Stomach (tissue), 19 donors: ENCODE measurements at places on chromosomes 6 and 20.
A peak's percentile ranks its signal among the peaks of the same experiment; 100 is the strongest.

- peak; percentile 63 for DNase-seq
Observed at GRCh38 chr20:25040438-25040831, 17.5 kb downstream of the ACSS1 start.

- DNase-seq = no peak
Observed at GRCh38 chr6:40106840-40107239, 172.6 kb upstream of the MOCS1 start.

DNA sequence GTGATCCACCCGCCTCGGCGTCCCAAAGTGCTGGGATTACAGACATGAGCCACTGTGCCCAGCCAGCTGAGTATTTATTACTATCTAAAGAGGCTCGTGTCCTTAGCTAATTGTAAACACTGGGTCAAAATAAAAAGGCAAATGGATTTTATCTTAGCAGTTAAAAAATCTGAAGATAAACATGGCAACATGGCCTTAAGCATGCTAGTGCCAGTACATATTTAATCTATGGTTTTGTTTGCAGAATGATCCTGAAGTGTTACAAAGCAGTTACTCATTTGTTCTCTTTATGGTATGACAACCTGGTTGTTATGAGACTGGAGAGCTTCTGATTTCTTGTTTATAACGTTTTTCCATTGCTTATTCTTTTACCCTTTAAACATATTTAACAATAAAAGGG, 3.9 kb upstream of the KIAA0408 start:
- DNase-seq = peak; percentile 37

DNA sequence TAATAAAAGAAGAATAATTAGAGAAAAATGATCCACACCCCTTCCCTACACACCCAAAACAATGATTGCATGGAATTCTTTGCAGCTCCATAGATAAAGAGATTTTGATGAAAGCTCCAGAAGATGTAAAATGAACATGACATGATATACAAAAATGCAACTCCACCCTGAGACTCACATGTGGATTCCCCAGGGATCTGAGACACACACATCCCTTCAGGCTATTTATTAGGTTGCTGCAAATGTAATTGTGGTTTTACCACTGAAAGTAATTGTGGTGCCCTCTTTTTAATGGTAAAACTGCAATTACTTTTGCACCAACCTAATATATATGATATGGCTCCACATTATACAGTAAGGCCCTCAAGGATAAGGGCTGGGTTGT, 40.4 kb upstream of the TBC1D7 start:
- no peak for DNase-seq

GRCh38 chr6:147970970-147971369, 371.7 kb upstream of the SASH1 start:
- no peak for DNase-seq

- no peak for DNase-seq
Observed at GRCh38 chr6:150194195-150194594, 51.4 kb downstream of the PPP1R14C start.

DNA sequence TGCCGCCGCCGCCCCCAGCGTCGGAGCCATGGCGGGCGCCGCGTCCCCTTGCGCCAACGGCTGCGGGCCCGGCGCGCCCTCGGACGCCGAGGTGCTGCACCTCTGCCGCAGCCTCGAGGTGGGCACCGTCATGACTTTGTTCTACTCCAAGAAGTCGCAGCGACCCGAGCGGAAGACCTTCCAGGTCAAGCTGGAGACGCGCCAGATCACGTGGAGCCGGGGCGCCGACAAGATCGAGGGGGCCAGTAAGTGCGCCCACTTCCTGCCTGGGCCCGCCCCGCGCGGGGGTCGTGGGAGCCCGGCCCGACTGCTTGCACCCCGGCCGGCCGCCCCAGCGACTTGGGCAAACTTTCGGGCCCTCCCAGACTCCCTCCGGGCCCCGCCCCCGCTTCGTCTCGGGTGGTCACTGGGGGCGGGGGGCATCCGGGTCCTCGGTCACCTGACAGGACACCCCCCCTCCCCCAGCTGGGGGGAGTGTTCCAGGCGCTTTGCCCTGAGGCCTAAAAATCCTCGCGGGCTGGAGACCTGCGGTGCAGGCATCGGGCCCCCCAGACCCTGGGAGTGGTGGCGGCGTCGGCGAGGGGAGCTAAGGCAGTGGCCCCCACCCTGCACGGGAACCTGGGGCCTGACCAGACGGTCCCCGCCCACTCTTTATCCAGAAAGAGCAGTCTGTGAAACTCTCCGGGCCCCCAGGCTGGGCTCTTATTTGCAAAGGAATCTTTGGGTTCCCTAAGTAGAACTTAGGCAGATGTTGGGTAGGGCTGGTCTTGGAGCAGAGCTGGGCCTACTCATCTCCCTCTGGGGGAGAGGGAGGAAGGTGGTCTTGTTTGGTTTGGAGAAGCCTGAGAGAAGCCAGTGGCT, 501 bp downstream of the PLCG1 start:
- peak; percentile 55 for DNase-seq

- no peak for DNase-seq
Observed at GRCh38 chr6:160077526-160077925, 44.1 kb upstream of the SLC22A1 start.

- no peak for DNase-seq
Observed at GRCh38 chr20:51926670-51927305, 124.5 kb upstream of the SALL4 start.

DNA sequence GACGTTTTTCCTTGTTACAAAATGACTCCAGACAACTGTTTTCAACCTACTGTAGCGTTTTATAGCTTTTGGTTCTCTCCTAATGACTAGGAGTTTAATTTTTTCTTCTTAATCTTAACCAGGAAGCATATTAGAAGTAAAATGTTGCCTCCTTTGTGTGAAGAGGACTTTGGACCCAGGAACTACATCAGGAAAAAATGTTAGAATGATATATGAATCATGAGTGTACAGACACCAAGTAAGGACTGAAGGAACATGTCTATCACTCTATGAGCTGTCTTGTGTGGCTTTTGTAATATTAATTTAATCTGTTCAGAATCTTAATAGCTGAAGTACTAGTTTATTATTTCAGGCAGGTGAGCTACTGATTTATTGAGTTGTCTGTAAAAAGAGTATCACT, 71.0 kb upstream of the MARCKS start:
- no peak for DNase-seq

- DNase-seq = no peak
Observed at GRCh38 chr6:6312901-6313441, 7.5 kb downstream of the F13A1 start.

- no peak for DNase-seq
Observed at GRCh38 chr6:36177166-36177565, 19.4 kb upstream of the BRPF3 start.

GRCh38 chr6:105257340-105257739, 77.5 kb upstream of the POPDC3 start:
- no peak for DNase-seq

- DNase-seq = no peak
Observed at GRCh38 chr20:61757678-61758563, 307.8 kb downstream of the TAF4 start.

GRCh38 chr6:149513915-149514314, 29.1 kb upstream of the ZC3H12D start:
- DNase-seq = no peak

DNA sequence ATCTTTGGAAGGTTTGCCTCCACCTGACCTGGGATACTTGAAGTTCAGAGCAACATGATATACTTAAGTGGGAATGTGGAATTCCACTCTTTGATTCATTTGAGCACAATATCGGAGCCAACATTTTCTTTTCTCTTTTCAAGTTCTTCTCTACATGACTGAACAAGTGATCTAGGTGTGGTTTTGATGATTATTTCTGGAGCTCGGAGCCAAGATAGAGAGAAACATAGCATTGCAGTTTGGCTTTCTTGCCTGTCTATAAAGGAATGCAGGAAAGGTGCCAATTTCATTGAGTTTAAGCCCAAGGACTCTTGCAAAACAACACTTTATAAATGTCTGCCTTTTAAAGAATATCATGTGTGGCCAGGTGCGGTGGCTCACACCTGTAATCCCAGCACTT, 124.2 kb upstream of the FAM83B start:
- DNase-seq = no peak

DNA sequence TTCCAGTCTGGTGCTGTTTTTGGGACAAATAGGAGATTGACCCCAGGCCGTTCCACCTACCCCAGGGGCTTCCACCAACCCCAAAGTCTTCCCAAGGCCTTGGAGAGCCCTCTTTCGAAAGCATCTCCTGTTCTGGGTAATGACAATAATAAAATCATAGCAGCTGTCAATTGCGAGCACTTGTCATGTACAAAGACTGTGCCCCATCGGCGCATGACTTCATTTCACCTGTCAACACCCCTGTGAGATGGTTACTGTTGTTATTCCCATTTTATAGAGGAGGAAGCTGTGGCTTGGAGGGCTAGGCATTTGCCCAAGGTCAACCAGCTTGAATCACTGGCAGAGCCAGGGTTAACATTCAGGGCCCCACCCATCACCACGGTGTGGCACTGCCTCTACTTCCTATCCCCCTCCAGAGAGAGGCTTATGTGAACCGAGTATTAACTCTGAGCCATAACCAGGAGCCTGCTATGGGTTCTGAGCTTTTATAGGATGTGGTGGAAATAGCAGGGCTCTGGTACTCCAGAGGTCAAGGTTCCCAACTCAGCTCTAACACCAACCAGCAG, 51.2 kb downstream of the HNF4A start:
- no peak for DNase-seq

GRCh38 chr6:2042956-2043648, 202.3 kb downstream of the GMDS start:
- DNase-seq = no peak

- peak; percentile 77 for DNase-seq
Observed at GRCh38 chr6:116511424-116512110, at the start of gene CALHM5. Gene CALHM5 (plus strand): TSS chr6:116511639. CDS start chr6:116511697, 58 bp downstream.

- no peak for DNase-seq
Observed at GRCh38 chr6:138728662-138729061, 44.9 kb upstream of the CCDC28A start.

DNA sequence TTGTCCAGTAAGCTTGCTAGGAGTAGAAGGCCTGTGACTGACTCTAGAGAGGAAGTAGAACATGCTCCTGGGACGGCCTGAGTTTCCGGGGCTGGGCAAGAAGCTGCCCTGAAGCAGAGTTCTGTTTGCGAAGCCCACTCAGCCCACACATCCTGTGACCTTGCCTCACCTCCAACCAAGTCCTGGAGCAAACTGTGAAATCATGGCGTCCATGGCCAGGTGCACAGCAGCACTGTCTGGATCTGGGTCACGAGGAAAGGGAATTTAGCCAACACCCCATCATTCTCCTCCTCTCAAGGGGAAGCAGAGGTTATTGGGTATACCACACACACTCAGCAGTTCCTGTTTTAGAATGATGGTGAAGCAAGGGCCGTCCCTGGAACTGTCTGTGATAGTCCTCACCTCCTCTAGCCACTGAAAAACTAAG, 87.5 kb downstream of the CRYBG1 start:
- peak; percentile 27 for DNase-seq

DNA sequence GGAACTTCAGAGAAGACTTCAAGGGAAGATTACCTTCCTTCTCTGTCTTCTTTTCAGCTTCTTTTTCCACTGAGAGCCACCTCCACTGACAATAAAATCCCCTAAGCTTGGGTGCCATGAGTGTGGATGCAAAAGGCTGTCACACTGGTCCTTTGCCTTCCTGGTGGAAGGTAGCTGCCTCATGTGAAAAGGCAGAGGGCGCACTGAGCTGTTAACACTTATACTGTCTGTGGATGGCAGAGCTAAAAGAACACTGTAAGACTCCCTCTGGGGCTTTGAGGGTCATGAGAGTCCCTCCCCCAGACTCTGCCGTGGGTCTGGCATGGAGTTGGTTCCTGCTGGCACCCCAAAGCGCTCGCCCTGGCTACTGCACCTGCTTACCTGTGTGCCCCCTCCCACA, 536.7 kb upstream of the IMPG1 start:
- no peak for DNase-seq

GRCh38 chr20:7470912-7471311, 469.3 kb downstream of the HAO1 start:
- no peak for DNase-seq

GRCh38 chr6:26502165-26502564, 2.1 kb downstream of the BTN1A1 start:
- DNase-seq = no peak

DNA sequence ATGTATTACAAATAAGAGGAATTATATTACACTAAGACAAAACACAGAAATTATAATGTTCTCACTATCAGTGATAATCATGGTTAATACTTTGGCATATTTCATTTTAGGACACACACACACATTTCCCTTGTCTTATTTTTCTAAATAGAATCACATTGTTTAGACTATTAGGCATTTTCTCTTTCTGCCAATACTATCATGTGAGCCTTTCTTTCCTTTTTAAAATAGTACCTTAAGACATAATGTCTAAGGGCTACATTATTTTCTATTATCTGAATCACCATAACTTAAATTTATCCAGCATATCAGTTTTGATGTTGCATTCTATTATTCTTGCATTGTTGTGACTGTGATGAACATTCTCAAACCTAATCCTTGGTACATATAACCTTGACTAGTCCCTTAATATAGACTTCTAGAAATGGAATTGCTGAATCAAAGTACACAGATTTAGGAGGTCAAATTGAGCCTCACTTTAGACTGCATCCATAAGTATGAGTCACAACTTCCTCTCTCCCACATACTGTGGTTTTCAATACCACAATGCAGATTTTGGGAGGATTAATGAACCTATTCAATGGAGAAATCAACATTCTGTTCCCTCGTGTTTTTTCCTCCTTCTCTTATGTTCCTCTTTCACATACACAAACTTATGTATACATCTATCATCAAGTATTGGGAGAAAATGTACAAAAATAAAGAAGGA, 212.6 kb downstream of the MOXD1 start:
- no peak for DNase-seq

DNA sequence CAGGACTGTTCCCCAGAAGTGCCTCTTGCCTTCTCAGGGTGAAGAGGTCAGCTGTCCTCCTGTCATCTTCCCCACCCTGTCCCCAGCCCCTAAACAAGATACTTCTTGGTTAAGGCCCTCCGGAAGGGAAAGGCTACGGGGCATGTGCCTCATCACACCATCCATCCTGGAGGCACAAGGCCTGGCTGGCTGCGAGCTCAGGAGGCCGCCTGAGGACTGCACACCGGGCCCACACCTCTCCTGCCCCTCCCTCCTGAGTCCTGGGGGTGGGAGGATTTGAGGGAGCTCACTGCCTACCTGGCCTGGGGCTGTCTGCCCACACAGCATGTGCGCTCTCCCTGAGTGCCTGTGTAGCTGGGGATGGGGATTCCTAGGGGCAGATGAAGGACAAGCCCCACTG, 9.8 kb downstream of the PI16 start:
- no peak for DNase-seq

GRCh38 chr20:50364542-50364941, 145.6 kb upstream of the PTPN1 start:
- DNase-seq = no peak

GRCh38 chr20:36320261-36320897, 14.2 kb downstream of the DLGAP4 start:
- DNase-seq = no peak

- no peak for DNase-seq
Observed at GRCh38 chr6:128648022-128648598, 127.7 kb upstream of the PTPRK start.
